ENCODE measurements at places on chromosomes 4 and X. TPM values are rescaled to one million over a fixed set of nuclear protein-coding genes. Genes with fewer than 3 reads are reported as not detected.
A peak's percentile ranks its signal among the peaks of the same experiment; 100 is the strongest.

Gene TRPC3
- total RNA-seq, result 0.82 TPM

Gene ALB
- 0.99 TPM for total RNA-seq

Gene PRAF2
- total RNA-seq, result 37.3 TPM

Gene FBXW7
- total RNA-seq, result 35.2 TPM

Gene COL4A6
- 1.4 TPM for total RNA-seq

GRCh38 chr4:33566649-33567048 lies 2677.7 kb downstream of the ARAP2 start:
- no peak overlapping the region for H3K4me3 ChIP-seq
- H3K27me3 ChIP-seq, result no peaks in the 10 kb centered on the region
- H3K4me1 ChIP-seq, result no peaks in the 10 kb centered on the region
- H3K36me3 ChIP-seq, result no peaks in the 10 kb centered on the region

GRCh38 chr4:24693636-24694035 lies 101.7 kb upstream of the SOD3 start:
- no peaks in the 10 kb centered on the region for H3K36me3 ChIP-seq
- DNase-seq, result no peak
- H3K4me3 ChIP-seq, result no peak overlapping the region
- no peaks in the 10 kb centered on the region for H3K27me3 ChIP-seq
- no peak overlapping the region for H3K27ac ChIP-seq

- no peaks in the 10 kb centered on the region for H3K36me3 ChIP-seq
- no peaks in the 10 kb centered on the region for H3K4me1 ChIP-seq
- peak; percentile 95 for DNase-seq
- H3K27ac ChIP-seq, result peak within 1 kb of the TSS; percentile 8
Measured at GRCh38 chrX:102720237-102721168, at the start of gene GPRASP3. TSS of gene GPRASP3 (plus strand) at chrX:102720743. CDS start at chrX:102748996, 28,253 bp downstream.

DNA sequence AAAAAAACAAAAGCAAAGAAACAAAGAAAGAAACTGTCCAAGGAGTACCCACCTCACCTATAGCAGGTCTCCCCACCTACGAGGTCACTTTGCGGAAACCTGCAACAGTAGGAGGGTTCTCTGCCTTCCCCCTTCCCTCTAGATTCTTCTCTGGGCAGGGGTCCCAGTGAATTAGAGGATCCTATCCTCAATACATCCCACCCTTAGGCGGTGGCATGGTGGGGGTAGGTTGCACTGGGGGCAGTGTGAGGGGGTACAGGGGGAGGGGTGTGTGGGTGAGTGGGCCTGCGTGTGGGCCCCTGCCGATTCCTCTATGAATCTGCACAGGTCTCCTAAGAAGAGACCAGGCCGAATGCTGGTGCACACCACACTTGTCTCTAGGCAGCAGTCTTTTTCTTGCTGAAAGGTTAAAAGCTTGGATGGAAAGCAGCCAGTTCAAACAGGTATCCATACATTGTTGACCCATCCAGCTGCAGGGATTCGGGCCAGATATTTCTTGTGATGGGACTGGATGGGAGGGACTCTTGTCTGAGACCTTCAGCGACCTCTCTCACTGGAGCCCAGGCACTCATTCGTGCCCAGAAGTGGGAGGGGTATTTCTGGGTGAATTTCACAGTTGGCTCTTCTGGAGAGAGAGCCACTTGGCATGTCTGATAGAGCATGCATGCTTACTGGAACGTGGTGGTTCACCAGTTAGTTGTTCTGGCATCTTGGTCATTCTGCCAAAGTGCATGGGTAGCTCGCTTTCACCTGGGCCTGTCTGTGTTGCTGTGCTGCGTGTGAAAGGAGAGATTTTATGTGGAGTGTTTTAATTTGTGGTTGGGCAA lies 65.6 kb downstream of the NBDY start:
- peak; percentile 11 for DNase-seq
- H3K27me3 ChIP-seq, result no peaks in the 10 kb centered on the region
- H3K36me3 ChIP-seq, result no peaks in the 10 kb centered on the region
- H3K27ac ChIP-seq, result no peak overlapping the region

- no peak overlapping the region for H3K27ac ChIP-seq
- no peak overlapping the region for H3K4me3 ChIP-seq
- no peaks in the 10 kb centered on the region for H3K36me3 ChIP-seq
- no peaks in the 10 kb centered on the region for H3K4me1 ChIP-seq
- no peak for DNase-seq
Measured at GRCh38 chrX:46180258-46180687, 364.9 kb downstream of the ZNF674 start.

DNA sequence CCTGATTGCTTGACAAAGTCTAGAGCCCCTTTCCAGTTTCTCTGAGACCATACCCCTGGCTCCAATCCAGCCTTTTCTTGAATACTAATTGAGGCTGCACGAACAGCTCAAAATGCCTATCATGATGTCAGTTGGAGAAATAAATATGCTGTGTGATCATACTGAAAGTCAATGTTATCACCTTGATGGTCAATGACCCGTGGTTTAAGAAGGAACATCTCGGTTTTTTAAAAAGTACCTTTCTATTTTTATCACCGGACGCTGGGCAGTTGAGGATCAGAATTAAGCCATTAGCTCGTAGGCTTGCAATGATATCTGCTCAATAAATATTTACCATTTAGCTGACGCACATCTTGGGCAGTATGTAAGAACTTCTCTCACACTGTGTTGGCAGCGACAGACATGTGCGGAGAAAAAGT lies 852 bp upstream of the WDR44 start:
- H3K4me1 ChIP-seq, result peaks cover 17% of the 10 kb centered on the region
- no peaks in the 10 kb centered on the region for H3K27me3 ChIP-seq
- peak overlapping the region; percentile 93 for H3K27ac ChIP-seq
- H3K4me3 ChIP-seq, result peak overlapping the region; percentile 29

DNA sequence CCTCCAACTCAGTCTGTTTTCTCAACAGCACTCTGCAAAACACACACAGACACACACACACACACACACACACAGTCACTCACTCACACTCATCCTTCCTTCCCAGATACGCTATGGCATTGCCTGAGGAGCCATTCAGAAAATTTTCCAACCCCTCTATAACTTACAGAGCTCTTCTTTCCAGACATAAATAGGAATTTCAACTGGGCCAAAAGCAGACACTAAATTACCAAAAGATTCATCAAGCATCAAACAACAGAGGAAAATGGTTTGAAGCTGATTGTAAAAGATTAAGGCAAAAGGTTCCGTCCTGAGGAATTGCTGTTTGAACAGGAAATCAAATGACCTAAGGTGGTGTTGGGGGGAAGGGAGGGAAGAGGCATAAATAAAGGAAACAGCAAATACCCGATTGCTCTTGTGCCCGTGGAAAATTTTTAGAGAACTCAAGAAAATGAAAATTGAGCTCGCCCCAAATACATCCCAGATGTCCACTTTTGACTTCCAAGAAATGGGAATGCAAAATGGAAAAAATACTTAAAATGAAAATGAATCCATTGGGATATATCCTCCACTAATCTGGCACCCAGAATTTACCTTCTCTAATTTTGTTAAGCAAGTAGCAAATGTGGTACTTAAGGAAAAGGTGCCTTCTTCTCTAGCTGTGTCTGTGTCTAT lies 183.6 kb downstream of the QDPR start:
- no peak for DNase-seq
- H3K4me3 ChIP-seq, result no peak overlapping the region
- H3K36me3 ChIP-seq, result no peaks in the 10 kb centered on the region
- H3K27ac ChIP-seq, result no peak overlapping the region
- no peaks in the 10 kb centered on the region for H3K27me3 ChIP-seq

- DNase-seq, result no peak
- H3K27me3 ChIP-seq, result no peaks in the 10 kb centered on the region
- no peak overlapping the region for H3K4me3 ChIP-seq
- no peak overlapping the region for H3K27ac ChIP-seq
Measured at GRCh38 chr4:130124066-130124465, 1028.1 kb downstream of the C4orf33 start.

- H3K27me3 ChIP-seq, result no peaks in the 10 kb centered on the region
- H3K4me1 ChIP-seq, result peaks cover 17% of the 10 kb centered on the region
- peak overlapping the region; percentile 77 for H3K27ac ChIP-seq
- DNase-seq, result no peak
Measured at GRCh38 chr4:72569719-72570235, 756 bp upstream of the ADAMTS3 start.

- H3K4me1 ChIP-seq, result no peaks in the 10 kb centered on the region
- H3K27ac ChIP-seq, result no peak overlapping the region
- DNase-seq, result no peak
- no peaks in the 10 kb centered on the region for H3K36me3 ChIP-seq
Measured at GRCh38 chrX:49656533-49656932, 39.3 kb downstream of the PAGE1 start.

DNA sequence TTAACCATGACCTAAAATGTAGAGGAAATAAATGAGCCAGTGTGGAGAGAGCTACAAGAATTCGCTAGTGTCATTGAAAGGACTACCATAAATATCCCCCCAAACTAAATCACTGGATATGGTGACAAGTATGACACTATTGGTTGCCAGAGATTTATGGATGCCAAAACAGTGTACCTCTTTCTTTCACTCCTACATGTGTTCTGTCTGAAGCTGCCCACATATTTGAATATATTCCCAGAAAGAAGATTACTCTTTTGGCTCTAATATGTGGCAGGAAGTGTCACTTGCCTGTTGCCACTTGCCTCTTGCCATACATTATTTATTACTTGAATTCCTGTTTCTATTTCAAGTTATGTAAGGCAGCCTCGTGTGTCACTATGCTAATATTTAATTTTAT lies 1573.6 kb downstream of the TECRL start:
- H3K36me3 ChIP-seq, result no peaks in the 10 kb centered on the region
- no peak overlapping the region for H3K27ac ChIP-seq
- H3K4me3 ChIP-seq, result no peak overlapping the region
- H3K4me1 ChIP-seq, result no peaks in the 10 kb centered on the region
- no peak for DNase-seq
- no peaks in the 10 kb centered on the region for H3K27me3 ChIP-seq

- no peaks in the 10 kb centered on the region for H3K4me1 ChIP-seq
- no peaks in the 10 kb centered on the region for H3K27me3 ChIP-seq
- H3K4me3 ChIP-seq, result no peak overlapping the region
- no peak overlapping the region for H3K27ac ChIP-seq
Measured at GRCh38 chr4:87677731-87678130, 27.7 kb downstream of the DMP1 start.

GRCh38 chr4:40614031-40614430 lies 15.6 kb downstream of the RBM47 start:
- no peak for DNase-seq
- H3K27me3 ChIP-seq, result no peaks in the 10 kb centered on the region
- H3K4me3 ChIP-seq, result no peak overlapping the region
- no peak overlapping the region for H3K27ac ChIP-seq

GRCh38 chr4:163649557-163650091 lies 155.1 kb downstream of the TMA16 start:
- no peak for DNase-seq
- no peaks in the 10 kb centered on the region for H3K4me1 ChIP-seq
- H3K36me3 ChIP-seq, result no peaks in the 10 kb centered on the region
- no peak overlapping the region for H3K27ac ChIP-seq

DNA sequence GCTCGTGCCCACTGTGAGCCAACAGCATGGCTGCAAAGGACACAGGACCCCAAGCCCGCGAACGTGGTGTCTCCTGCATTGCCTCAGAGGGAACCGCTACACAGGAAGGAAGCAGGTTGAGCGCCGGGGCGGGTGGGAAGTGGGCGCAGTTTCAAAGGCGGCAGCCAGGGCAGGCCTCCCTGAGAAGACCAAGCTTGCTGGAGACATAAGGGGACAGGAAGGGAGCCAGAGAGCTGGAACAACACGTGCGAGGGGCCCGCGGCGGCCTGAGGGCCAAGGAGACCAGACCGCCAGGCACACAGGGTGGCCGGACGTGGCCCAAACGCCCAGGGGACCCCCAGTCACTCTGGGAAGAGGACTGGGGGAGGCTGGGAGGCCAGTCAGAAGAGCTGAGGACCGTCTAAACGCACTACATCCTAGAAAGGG lies 32.0 kb downstream of the CTBP1 start:
- H3K36me3 ChIP-seq, result peaks cover 76% of the 10 kb centered on the region
- H3K4me3 ChIP-seq, result no peak overlapping the region
- DNase-seq, result peak; percentile 88
- H3K27me3 ChIP-seq, result no peaks in the 10 kb centered on the region
- H3K4me1 ChIP-seq, result peaks cover 46% of the 10 kb centered on the region

GRCh38 chr4:78299565-78299972 lies 242.4 kb downstream of the FRAS1 start:
- peaks cover 11% of the 10 kb centered on the region for H3K4me1 ChIP-seq
- no peak overlapping the region for H3K27ac ChIP-seq
- H3K36me3 ChIP-seq, result no peaks in the 10 kb centered on the region
- DNase-seq, result no peak
- no peak overlapping the region for H3K4me3 ChIP-seq
- no peaks in the 10 kb centered on the region for H3K27me3 ChIP-seq

- H3K36me3 ChIP-seq, result no peaks in the 10 kb centered on the region
- no peak for DNase-seq
- no peak overlapping the region for H3K27ac ChIP-seq
- H3K4me1 ChIP-seq, result no peaks in the 10 kb centered on the region
- H3K4me3 ChIP-seq, result no peak overlapping the region
Measured at GRCh38 chr4:11365039-11365438, 63.7 kb downstream of the HS3ST1 start.

- no peak overlapping the region for H3K4me3 ChIP-seq
- no peaks in the 10 kb centered on the region for H3K4me1 ChIP-seq
- H3K27ac ChIP-seq, result no peak overlapping the region
- no peak for DNase-seq
- H3K27me3 ChIP-seq, result no peaks in the 10 kb centered on the region
- H3K36me3 ChIP-seq, result no peaks in the 10 kb centered on the region
Measured at GRCh38 chr4:52408032-52408431, 251.1 kb downstream of the USP46 start.

DNA sequence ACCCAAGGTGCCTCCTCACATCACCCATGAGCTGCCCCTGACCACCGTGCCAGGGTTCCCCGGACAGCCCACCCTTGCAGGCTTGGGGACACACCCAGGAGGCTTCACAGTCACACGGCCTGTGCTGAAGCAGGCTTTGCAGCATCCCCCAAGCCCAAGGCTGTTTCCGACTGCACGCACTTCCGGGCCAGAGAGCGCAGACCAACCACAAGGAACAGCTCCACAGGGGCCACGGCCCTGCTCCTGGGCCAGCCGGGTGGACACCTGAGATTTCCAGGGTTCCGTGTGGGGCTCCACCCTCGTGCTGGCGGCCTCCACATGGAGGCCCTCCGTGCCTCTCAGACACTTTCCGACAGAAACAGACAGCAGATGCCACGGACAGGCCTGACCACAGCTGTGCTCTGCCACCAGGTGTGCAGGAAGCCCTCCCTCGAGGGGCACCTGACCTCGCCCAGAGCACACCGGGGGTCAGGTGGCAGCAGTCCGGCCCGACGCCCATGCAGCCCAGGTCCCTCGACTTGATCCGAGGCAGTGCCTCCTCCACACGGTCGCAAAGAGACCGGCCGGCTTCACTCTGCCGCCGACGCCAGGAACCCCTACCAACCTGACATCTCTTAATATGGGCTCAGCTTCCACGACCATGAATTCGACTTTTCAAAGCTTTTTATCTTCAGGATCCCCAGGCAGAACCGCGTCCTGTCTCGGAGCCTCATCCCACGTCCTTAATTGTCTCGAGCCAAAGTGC lies 8.0 kb downstream of the CTBP1 start:
- H3K27ac ChIP-seq, result no peak overlapping the region
- no peak overlapping the region for H3K4me3 ChIP-seq
- H3K27me3 ChIP-seq, result no peaks in the 10 kb centered on the region
- no peak for DNase-seq
- H3K36me3 ChIP-seq, result peaks cover 44% of the 10 kb centered on the region

- no peaks in the 10 kb centered on the region for H3K4me1 ChIP-seq
- no peak overlapping the region for H3K4me3 ChIP-seq
- no peak overlapping the region for H3K27ac ChIP-seq
Measured at GRCh38 chr4:26199596-26199995, 121.2 kb upstream of the RBPJ start.
